CD4-positive, alpha-beta T cell treated with Interleukin-17A for 4 hours (primary cell): ENCODE measurements at places on chromosomes 7 and 10.

- no peak for DNase-seq
Measured at GRCh38 chr7:134941185-134941900, 45.0 kb upstream of the AGBL3 start.

GRCh38 chr10:27500886-27501285, 3.2 kb upstream of the RAB18 start:
- DNase-seq: no peak

- DNase-seq: no peak
Measured at GRCh38 chr7:55174456-55174855, 155.6 kb downstream of the EGFR start.

GRCh38 chr10:47116445-47116844, 183.6 kb upstream of the GDF10 start:
- DNase-seq: no peak

- no peak for DNase-seq
Measured at GRCh38 chr7:84663224-84663623, 468.6 kb upstream of the SEMA3A start.

DNA sequence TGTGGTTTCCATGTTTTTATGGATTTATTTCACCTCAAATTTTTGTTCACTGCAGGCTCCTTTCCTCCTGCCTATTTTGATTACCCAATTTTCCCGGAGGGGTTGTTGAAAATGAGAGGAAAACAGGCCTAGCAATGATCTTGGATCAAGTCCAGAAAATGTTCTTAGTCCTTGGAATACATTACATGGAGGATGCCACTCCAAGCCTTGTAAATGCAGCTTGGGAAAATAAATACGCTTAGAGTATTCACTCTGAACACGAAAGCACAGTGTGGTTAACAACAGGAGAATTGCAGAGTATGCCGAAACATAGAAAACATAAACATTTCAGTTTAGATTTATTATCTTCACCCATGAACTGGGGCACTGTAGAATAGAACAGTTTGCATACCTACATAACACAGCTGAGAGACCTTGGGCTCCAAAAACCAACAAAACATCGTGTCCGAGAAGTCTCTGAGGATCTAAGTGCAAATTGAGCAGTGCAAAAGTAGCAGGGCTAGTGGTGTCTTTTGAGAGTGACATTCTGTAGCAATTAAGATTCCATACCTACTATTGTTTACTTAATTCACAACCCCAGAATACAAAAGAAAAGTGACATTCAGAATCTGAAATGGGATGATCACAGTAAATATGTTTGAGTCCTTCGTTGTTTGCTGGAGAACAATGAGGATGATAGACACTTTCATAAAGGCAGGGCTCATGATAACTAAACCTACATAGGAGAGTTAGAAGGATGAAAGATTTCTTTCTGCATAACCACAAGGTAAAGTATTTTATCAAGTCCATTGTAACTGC, 7.6 kb upstream of the CD36 start:
- no peak for DNase-seq
